ENCODE measurements at places on chromosomes 3 and 15.

- DNase-seq, result no peak
These were observed 737 bp upstream of the ITPR1 start for GRCh38 chr3:4492208-4493013.

DNA sequence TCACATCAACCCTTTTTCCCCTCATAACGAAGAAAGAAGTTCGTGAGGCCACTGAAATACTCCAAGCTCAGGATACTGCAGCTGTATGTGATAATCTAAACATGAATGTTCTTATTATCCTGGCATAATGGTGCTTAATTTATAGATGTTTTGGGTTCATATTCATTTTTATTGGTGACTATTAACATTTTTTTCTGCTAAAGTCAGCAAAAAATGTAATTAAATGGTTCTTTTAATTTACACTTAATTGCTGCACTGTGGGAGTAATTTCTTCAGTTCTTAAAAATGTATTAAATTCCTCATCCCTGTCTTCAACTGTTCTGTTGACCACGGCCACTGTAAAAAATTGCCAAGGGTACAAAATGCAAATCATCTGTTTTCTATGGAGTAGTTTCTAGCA, 95.6 kb downstream of the CDIN1 start:
- no peak for DNase-seq

- no peak for DNase-seq
These were observed 682.5 kb downstream of the NR2F2 start for GRCh38 chr15:97012986-97013385.

DNA sequence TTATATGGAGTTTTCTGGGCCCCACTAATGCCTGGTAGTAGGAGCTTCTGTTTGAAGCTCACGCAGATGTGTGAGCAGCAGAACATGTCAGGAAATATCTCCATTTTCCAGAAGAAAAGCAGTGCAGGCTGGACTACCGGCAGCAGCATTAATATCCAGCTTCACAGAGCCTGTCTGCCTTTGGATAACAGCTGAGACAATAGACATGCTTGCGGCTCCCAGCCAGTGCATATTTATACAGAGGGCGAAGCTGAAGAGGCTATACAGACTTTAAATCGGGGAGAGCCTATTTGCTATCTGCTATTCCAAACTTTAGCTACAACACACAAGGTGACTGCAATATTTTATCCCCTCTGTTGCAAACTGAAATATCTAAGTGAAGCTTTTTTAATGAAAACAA, 250.1 kb upstream of the WNT5A start:
- DNase-seq, result no peak

DNA sequence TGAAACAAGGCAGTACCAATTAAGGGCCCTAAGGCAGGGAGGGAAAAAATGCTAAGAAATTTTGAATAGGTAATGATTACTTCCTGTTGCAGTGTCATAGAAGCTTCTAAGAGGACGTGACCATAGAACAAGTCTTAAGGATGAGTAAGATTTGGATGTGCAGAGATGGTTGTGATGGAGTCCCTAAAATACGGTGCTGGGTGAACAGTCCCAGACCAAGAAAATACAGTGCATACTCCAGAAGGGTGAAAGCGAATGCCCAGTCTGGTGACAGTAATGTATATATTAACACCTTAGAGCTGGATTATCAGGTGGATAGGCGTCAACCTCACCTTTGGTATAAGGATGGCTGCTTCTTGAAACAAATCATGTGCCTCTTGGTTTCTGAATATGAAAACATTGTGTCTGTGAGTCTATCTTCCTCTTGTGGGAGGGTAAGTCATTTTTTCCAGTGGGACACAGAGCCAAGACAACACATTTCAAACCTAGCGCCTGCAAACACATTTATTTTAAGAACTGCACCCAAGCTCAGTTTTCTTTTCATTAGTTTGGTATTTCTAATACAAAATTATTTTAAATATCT, 101.2 kb upstream of the TP63 start:
- DNase-seq, result no peak

- no peak for DNase-seq
These were observed 78.1 kb downstream of the ZPLD1 start for GRCh38 chr3:102512734-102513504.

- DNase-seq, result no peak
These were observed at the start of gene HESX1 for GRCh38 chr3:57199895-57200297. TSS of gene HESX1 (minus strand) at chr3:57199978. CDS start at chr3:57199918, 60 bp downstream.

DNA sequence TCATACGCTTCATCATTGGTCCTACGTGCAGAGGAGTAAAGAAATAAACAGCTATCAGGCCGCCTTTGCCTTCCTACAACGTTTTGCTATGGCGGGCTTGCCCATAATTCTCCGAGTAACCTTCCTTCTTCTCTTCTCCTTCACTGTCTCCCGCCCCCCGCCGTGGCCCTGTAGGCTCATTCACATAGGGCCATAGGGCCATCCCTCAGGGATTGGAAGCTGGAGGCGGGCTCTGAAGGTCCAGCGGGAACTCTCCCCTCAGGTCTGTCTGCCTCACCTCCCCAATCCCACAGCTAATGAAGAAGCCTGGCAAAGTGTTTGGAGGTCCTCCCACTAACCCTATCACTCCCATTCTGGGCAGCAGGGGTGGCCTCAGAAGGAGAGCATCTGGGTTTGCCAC, 43.6 kb downstream of the SEMA5B start:
- DNase-seq, result no peak

DNA sequence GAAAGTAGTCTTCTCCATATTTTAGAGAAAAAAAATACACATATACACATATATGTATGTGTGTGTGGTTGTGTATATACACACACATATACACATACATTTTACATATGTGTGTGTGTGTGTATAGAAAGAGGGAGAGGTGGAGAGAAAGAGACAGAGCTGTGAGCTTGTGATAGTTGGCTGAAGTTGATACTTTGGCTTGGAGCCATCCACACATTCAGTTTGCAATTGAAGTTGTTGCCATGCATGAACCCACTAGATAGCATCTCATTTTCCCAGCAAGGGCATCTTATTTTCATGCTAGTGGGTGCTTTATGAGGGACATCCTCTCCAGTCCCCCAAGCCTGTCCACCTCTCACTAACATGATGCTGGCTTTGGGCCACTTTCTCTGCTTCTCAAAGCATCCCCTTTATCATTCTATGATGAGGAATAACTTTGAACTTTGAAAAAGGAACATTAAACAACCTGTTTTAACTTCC, 228.6 kb downstream of the ZNF621 start:
- no peak for DNase-seq

- DNase-seq, result no peak
These were observed 427.6 kb upstream of the SEMA6D start for GRCh38 chr15:47289656-47290055.

- peak; percentile 98 for DNase-seq
These were observed 65.6 kb downstream of the SYNPR start for GRCh38 chr3:63343674-63344073.

DNA sequence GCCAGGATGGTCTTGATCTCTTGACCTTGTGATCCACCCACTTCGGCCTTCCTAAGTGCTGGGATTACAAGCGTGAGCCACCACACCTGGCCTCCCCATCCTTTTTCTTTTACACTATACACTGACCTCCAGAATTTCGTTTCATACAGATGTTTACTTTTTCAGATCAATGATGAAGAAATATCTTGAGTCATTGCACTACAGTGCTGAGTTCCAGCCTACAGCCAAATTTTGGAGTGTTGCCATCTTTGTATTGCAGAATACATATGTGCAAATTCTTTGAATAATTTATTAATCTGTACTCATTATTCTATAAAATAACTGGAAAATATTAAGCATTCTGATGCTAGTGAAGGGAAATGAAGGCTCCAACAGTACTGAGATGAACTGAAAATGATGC, 12.5 kb downstream of the ZPLD1 start:
- DNase-seq, result no peak

- DNase-seq, result no peak
These were observed 844.3 kb upstream of the SEMA6D start for GRCh38 chr15:46872981-46873330.

GRCh38 chr3:122081543-122082247, 26.5 kb downstream of the CD86 start:
- DNase-seq, result no peak
